ENCODE measurements at places on chromosomes 1 and 21.

GRCh38 chr1:37143800-37144199 lies 109.5 kb upstream of the GRIK3 start:
- DNase-seq = no peak

DNA sequence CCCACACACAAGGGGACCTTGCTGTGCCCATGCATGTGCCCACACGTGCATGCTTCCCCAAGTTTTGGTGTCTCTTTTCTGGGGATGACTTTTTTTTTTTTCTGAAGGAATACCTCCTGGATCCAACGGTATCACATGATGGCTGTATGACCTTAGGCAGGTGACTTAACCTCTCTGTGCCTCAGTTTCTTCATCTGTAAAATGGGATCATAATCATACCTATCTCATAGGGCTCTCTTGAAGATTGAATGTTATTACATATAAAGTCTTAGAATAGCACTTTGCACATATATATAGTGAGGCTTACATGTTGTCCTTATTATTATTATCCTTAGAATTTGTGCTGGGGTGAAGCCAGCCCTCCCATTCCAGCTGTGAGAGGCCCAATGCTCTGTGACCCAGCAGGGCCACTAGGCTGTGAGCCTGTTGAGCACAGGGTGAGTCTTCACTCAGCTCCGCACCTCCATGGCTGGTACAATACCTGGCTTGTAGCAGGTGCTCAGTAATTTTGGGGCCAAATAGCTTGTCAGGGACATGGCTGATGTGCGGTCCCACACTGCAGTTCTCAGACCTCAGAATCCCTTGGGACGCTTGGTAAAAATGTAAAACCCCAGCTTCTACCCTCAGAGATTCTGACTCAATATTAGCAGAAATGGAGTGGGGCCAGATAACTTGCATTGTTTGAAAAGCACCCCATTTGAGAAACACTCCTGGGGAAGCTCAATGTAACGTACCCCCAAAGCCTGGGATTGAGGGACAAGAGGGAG lies 20.6 kb downstream of the STUM start:
- no peak for DNase-seq

- no peak for DNase-seq
Observed at GRCh38 chr1:183814121-183814681, 9.3 kb downstream of the RGL1 start.

- DNase-seq = no peak
Observed at GRCh38 chr1:204640578-204640977, 45.0 kb downstream of the LRRN2 start.

DNA sequence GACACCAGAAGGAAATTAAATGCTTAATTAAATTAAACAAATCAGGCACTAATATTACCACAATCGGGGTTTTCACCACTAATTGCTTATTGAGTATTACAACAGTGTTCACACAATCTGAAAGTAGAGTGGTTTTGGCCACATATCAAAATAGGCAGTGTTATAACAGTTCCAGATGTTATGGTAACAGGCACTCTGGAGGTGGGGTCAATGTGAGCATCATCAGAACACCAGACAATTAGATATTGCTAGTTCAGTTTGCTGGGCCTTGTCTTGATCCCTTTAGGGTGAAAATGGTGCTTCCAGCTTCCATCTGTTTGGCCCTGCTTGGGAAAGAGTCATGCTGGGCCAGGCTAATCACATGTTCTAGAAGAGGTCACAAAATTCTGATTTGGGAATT lies 14.5 kb upstream of the DDAH1 start:
- DNase-seq = no peak

Data from activated CD8-positive, alpha-beta memory T cell treated with anti-CD3 and anti-CD28 coated beads, Interleukin-2, amount 50 U/mL, for 4 hours (primary cell).